ENCODE measurements at places on chromosomes 2 and 18.

- peak within 1 kb of the TSS; percentile 91 for H3K4me3 ChIP-seq
- DNase-seq: peak; percentile 88
- peak within 1 kb of the TSS; percentile 96 for H3K27ac ChIP-seq
- H3K36me3 ChIP-seq: no peaks in the 10 kb centered on the region
Measured at GRCh38 chr18:79988451-79989194, at the start of gene TXNL4A. TXNL4A (minus strand) TSS chr18:79988563; CDS start chr18:79988392, 171 bp downstream.

- no peaks in the 10 kb centered on the region for H3K36me3 ChIP-seq
- no peaks in the 10 kb centered on the region for H3K4me1 ChIP-seq
- H3K27ac ChIP-seq: peak overlapping the region; percentile 20
Measured at GRCh38 chr2:217887841-217888701, 114.7 kb downstream of the TNS1 start.

GRCh38 chr2:3574155-3574554 is 905 bp upstream of the RPS7 start:
- DNase-seq: no peak
- no peak overlapping the region for H3K4me3 ChIP-seq
- H3K4me1 ChIP-seq: peaks cover 31% of the 10 kb centered on the region
- H3K27me3 ChIP-seq: no peaks in the 10 kb centered on the region
- H3K27ac ChIP-seq: no peak overlapping the region

GRCh38 chr2:223601932-223602666 is at the start of gene SCG2:
SCG2 (minus strand) TSS chr2:223602361; CDS start chr2:223599282, 3,079 bp downstream.
- DNase-seq: peak; percentile 41
- H3K36me3 ChIP-seq: no peaks in the 10 kb centered on the region
- no peak within 1 kb of the TSS for H3K27ac ChIP-seq
- no peaks in the 10 kb centered on the region for H3K4me1 ChIP-seq

DNA sequence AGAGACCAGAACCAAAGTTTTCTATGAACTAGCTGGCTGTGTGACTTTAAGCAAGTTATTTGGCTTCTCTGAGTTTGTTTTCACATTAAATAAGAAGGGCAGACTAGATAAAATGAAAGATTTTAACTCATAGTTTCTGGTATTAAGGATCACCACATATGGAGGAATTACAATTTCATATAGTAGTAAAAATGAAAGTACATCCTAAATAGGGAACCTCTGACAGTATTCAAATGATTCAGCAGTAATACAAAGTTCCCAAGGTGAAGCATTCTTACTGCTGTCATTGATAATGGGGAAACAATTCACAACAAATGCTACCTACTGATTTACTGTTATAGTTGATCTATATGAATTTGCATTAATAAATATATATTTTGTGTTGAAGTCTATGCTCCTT is 170.3 kb upstream of the VRK2 start:
- H3K36me3 ChIP-seq: no peaks in the 10 kb centered on the region
- no peak overlapping the region for H3K4me3 ChIP-seq
- H3K4me1 ChIP-seq: peaks cover 8% of the 10 kb centered on the region
- H3K27ac ChIP-seq: no peak overlapping the region
- H3K27me3 ChIP-seq: no peaks in the 10 kb centered on the region

DNA sequence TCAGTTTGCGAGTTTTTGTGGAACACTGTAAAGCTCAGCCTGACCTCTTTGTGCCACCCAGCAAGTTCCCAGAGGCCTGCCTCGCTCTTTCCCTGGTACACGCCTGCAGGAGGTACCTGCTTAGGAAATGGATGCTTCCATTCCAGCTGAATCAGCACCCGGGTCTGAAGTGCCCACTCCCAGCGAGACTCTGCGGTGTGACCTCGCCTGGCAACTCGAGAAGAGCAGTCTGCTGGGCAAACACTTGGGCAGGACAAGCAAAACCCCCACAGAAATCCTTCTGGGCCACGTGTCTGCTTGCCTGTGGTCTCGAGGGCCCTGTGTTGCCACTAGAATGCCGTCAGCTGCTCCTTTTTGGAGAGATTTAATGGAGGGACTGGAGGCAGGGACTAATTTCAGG is 127.6 kb downstream of the MAPK4 start:
- no peaks in the 10 kb centered on the region for H3K36me3 ChIP-seq
- no peak overlapping the region for H3K4me3 ChIP-seq
- H3K4me1 ChIP-seq: no peaks in the 10 kb centered on the region

DNA sequence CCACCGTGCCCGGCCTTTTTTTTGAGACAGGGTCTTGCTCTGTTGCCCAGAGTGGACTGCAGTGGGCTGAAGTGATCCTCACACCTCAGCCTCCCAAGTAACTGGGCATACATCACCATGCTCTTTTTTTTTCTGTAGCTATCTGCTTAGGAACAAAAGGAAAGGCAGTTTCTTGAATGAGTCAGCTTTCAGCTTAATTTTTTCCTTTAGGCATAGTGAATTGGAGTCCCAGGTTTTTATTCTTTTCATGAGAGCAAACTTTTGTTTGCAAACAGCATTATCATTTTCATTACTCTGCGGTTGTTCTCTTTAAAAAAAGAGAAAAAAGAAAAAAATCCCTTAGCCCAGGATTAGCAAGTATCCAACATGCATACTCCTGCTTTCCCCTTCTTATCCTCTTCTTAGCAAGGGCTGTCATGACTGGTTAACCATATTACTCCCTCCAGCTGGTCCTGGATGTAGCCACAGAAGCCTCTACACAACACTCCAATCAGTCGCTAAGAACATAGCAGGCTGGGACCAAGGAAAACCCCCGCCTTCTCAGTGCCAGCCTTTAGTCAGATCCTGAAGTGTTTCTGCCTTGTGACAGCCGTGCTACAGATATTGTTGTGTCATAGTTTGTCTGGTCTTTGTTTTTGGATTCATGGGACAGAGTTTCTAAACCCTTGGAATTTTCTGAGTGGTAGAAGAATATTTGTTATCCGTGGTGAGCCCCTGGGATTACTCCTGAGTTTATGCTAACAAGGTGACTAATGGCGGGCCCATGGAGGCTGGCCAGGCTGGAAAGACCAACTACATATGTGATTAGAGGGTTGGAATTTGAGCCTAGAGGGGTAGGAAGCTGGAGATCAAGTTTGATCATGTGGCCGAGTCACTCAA is 23.3 kb upstream of the ST3GAL5 start:
- H3K4me1 ChIP-seq: no peaks in the 10 kb centered on the region
- H3K27me3 ChIP-seq: no peaks in the 10 kb centered on the region
- DNase-seq: no peak
- H3K27ac ChIP-seq: peak overlapping the region; percentile 66
- H3K4me3 ChIP-seq: no peak overlapping the region
- no peaks in the 10 kb centered on the region for H3K36me3 ChIP-seq

DNA sequence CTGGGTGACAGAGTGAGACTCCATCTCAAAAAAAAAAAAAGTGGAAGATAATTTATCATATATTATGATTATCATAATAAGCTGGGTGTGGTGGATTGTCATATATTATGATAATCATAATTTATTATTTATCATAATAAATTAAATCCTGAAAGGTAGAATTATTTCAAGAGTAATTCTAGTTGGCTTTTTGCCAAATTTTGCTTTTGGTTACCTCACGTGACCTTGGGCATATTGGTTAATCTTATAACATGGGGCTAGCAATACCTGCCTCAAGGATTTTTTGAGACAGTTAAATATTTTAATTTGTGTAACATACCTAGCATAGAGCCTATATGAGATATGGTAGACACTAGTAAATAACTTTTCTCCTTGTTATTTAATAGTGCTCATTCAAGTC is 111.3 kb upstream of the TTC27 start:
- no peak overlapping the region for H3K27ac ChIP-seq
- no peaks in the 10 kb centered on the region for H3K27me3 ChIP-seq
- H3K36me3 ChIP-seq: no peaks in the 10 kb centered on the region
- H3K4me3 ChIP-seq: no peak overlapping the region

All from transverse colon (tissue), 4 donors.